ENCODE measurements at places on chromosomes 5 and 9.

GRCh38 chr9:19342947-19343346 is 37.1 kb downstream of the RPS6 start:
- no peaks in the 10 kb centered on the region for H3K27me3 ChIP-seq
- no peaks in the 10 kb centered on the region for H3K4me1 ChIP-seq
- DNase-seq = no peak
- no peak overlapping the region for H3K27ac ChIP-seq
- no peak overlapping the region for H3K4me3 ChIP-seq

DNA sequence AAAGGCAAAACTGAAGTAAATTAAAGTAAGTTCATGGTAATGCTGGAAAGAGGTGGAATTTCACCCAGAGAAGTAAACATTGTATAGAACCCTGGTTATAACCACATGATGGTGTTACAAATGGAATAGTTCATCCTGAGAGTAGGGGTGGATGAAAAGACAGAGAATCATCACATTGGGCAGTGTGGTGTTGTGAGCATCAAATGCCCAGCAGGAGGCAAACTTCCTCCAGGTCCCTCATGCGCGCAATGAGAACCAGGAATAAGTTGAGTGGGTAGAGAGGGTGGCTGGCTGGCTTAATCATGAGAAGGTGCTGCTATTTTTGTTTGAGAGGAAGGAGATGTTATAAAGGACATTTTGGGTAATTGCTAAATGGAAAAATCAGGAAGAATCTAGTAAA is 163.3 kb upstream of the HMHB1 start:
- DNase-seq = no peak
- no peaks in the 10 kb centered on the region for H3K36me3 ChIP-seq
- H3K27ac ChIP-seq = no peak overlapping the region
- H3K4me1 ChIP-seq = peaks cover 3% of the 10 kb centered on the region

GRCh38 chr5:143402017-143402552 is 1.4 kb downstream of the NR3C1 start:
- peak overlapping the region; percentile 98 for H3K4me3 ChIP-seq
- H3K4me1 ChIP-seq = peaks cover 21% of the 10 kb centered on the region
- peaks cover 11% of the 10 kb centered on the region for H3K36me3 ChIP-seq
- H3K27ac ChIP-seq = peak overlapping the region; percentile 97

GRCh38 chr5:179242676-179243075 is 102.6 kb downstream of the ADAMTS2 start:
- DNase-seq = no peak
- H3K36me3 ChIP-seq = no peaks in the 10 kb centered on the region
- no peak overlapping the region for H3K4me3 ChIP-seq

DNA sequence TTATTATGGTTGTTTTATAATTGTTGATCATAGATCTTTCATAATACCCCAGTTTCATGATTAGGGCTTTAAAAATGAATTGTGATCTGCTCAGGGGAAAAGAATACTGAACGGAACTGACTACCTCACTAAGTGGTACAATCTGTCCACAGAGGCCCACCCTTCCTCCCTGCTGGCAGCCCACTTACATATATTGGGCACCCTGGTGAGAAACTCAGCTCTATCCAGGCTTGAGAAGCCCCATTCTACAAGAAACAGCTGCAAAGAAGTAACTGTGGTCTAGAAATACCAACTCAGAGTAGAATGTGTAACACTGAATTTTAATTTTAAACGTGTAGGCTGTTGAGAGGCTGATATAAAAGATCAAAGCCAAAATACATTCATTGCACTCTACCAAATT is 46.9 kb downstream of the TSSK1B start:
- H3K27me3 ChIP-seq = no peaks in the 10 kb centered on the region
- no peak overlapping the region for H3K27ac ChIP-seq
- no peak overlapping the region for H3K4me3 ChIP-seq
- no peak for DNase-seq
- no peaks in the 10 kb centered on the region for H3K4me1 ChIP-seq
- no peaks in the 10 kb centered on the region for H3K36me3 ChIP-seq

- no peaks in the 10 kb centered on the region for H3K36me3 ChIP-seq
- no peak overlapping the region for H3K27ac ChIP-seq
- peak; percentile 86 for DNase-seq
- H3K4me1 ChIP-seq = no peaks in the 10 kb centered on the region
These were observed 1.5 kb upstream of the GPRIN1 start for GRCh38 chr5:176611435-176611834.

DNA sequence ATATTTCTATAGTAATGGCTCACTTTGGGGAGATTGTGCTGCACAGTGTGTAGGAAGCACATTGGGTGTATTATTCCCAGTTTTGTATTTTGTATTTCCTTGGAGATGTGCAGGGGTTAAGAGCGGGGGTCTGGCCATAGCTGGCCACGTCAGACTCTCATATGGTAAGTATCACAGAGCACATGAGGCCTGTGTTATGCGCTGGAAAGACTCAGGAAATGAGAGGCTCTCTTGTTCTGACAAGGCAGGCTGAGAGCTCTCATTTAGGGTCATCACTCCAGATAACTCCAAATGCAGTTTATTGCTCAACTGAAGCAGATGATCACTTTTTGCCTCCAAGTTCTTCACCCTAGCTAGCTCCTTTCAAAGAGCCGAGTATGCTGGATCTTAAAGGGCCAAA is 205.7 kb downstream of the NTRK2 start:
- DNase-seq = peak; percentile 82
- H3K4me3 ChIP-seq = no peak overlapping the region
- H3K36me3 ChIP-seq = no peaks in the 10 kb centered on the region
- H3K27ac ChIP-seq = no peak overlapping the region

DNA sequence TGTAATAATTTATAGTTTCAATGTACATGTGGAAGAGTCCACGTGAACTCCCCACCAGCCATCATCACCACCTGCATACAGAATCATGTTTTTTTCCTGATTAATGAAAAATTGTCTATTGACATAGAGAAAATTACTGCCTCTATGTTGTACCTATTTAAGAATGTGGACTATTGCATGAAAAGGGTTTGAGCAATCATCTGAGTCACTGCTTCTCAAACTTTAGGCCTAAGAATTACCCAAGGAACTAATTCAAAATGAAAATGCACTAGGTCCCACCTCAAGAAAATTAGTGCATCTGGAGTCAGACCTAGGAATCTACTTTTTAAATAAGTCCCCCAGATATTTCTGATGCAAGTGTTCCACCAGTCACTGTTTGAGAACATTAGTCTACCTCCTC is 709.3 kb downstream of the MAT2B start:
- DNase-seq = no peak
- H3K4me1 ChIP-seq = no peaks in the 10 kb centered on the region
- H3K4me3 ChIP-seq = no peak overlapping the region
- H3K27ac ChIP-seq = no peak overlapping the region
- H3K36me3 ChIP-seq = no peaks in the 10 kb centered on the region

GRCh38 chr9:32665101-32665500 is 29.6 kb upstream of the TAF1L start:
- no peak overlapping the region for H3K27ac ChIP-seq
- H3K27me3 ChIP-seq = no peaks in the 10 kb centered on the region
- no peak for DNase-seq

- DNase-seq = no peak
- no peak overlapping the region for H3K4me3 ChIP-seq
- H3K4me1 ChIP-seq = peaks cover 1% of the 10 kb centered on the region
- H3K27me3 ChIP-seq = no peaks in the 10 kb centered on the region
These were observed 11.1 kb upstream of the CEP72 start for GRCh38 chr5:600886-601541.

GRCh38 chr9:125852386-125852785 is 105.2 kb downstream of the PBX3 start:
- H3K4me1 ChIP-seq = peaks cover 1% of the 10 kb centered on the region
- DNase-seq = no peak
- H3K27me3 ChIP-seq = no peaks in the 10 kb centered on the region
- no peaks in the 10 kb centered on the region for H3K36me3 ChIP-seq

DNA sequence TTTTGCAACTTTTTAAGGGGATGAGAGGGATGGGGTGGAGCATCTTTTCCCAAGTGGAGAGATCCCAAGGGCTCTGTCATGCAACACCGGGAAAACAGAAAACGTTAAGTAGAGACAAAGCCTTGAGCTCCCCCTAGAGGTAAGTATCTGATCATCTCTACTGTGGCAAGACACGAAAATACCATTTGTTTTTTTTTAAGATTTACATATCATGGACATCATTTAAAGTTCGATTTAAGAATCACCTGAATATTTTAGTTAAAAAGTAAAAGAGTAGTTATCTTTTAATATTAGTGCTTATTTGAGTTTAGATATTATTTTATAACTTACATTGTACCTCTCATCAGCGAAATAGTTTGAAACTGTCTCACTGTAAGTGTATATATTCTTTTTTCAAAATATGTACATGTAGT is 200.4 kb downstream of the LRRC70 start:
- H3K4me1 ChIP-seq = no peaks in the 10 kb centered on the region
- no peak overlapping the region for H3K4me3 ChIP-seq
- no peaks in the 10 kb centered on the region for H3K27me3 ChIP-seq
- peak; percentile 70 for DNase-seq

- H3K36me3 ChIP-seq = no peaks in the 10 kb centered on the region
- no peak for DNase-seq
- H3K4me3 ChIP-seq = no peak overlapping the region
- H3K27me3 ChIP-seq = no peaks in the 10 kb centered on the region
- H3K27ac ChIP-seq = no peak overlapping the region
These were observed 797.3 kb upstream of the ARRDC3 start for GRCh38 chr5:92180391-92180790.

DNA sequence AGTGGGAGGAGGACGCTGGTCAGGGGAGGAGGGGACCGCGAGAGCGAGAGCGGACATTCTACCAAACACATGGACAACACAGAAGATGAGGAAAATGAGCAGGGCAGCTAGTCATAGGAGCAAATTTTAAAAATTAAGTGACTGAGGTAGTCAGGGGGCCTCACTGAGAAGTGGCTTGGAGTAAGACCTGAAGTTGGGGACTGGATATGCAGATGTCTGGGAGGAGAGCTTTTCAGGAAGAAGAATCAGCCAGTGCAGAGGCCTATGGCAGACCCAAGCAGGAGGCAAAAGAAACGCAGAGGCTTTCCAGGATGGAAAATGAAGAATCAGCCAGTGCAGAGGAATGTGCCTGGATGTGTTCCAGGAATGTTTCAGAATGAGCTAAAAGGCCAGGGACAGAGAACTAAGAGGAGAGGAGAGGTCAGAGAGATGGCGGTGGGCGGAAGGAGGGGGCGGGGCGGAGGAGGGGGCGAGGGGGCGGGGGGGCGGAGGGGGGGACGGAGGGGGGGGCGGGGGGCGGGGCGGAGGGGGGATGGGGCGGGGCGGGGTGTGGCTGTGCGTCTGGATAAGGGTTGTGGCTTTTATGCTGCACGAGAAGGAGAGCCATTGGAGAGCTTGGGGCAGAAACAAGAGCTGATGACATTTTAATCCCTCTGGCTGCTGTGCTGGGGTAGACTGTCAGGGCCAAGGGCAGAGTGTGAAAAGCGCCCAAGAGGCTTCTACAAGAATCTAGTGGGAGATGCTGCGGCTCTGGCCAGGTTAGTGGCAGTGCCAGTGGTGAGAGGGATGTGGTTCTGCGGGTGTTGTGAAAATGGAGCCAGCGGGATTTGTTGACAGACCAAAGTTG is 129.6 kb downstream of the KCNIP1 start:
- peak; percentile 96 for DNase-seq
- H3K27me3 ChIP-seq = no peaks in the 10 kb centered on the region
- H3K27ac ChIP-seq = peak overlapping the region; percentile 59

DNA sequence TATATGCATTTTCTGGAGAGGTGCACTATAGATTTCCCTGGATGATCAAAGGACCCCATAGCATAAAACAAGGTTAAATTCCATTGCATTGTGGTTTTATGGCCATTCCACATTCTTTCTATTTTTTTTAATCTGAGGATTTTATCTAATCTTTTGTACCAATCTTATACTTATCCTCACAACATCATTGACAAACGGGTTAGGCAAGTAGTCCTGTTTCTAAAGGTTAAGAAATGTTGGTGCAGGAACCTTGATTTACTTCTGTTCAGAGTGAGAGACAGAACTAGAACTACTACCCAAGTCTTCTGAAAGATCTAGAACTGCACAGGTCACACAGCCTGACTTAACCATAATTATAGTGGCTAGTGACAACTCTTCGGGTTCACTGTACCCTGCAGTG is 5.7 kb upstream of the DAB2 start:
- no peaks in the 10 kb centered on the region for H3K36me3 ChIP-seq
- H3K4me1 ChIP-seq = no peaks in the 10 kb centered on the region
- H3K4me3 ChIP-seq = no peak overlapping the region
- no peak for DNase-seq
- no peak overlapping the region for H3K27ac ChIP-seq

- DNase-seq = no peak
- no peak overlapping the region for H3K27ac ChIP-seq
- peaks cover 30% of the 10 kb centered on the region for H3K36me3 ChIP-seq
- no peak overlapping the region for H3K4me3 ChIP-seq
- H3K4me1 ChIP-seq = no peaks in the 10 kb centered on the region
- H3K27me3 ChIP-seq = no peaks in the 10 kb centered on the region
These were observed 404.3 kb downstream of the RAB3C start for GRCh38 chr5:58987193-58987592.

GRCh38 chr5:83750749-83751148 is 30.1 kb upstream of the HAPLN1 start:
- H3K4me3 ChIP-seq = no peak overlapping the region
- H3K4me1 ChIP-seq = no peaks in the 10 kb centered on the region
- H3K27me3 ChIP-seq = no peaks in the 10 kb centered on the region
- peak; percentile 17 for DNase-seq
- H3K27ac ChIP-seq = no peak overlapping the region

DNA sequence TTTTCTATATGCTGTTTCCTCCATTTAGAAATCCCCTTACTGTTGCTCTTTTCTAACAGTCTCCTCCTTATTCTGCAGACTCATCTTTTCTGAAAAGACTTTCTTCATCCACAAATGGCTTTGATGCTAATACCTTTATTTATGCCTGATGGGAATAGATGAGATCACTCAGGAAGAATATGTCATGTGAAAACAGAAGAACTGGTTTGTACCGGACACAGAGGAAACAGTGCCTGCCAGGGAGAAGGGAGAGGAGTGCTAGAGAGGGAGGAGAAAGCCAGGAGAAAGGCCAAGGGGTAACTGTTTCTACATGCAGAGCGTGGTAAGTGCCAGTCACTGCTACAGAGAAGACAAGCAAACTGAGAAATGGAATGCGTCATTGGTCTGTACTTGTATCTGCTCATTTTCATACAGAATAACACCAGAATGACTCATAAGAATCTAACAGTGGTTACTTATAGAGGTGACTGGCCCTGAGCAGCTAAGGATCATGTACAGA is 45.9 kb upstream of the PJA2 start:
- H3K27me3 ChIP-seq = no peaks in the 10 kb centered on the region
- H3K27ac ChIP-seq = no peak overlapping the region
- H3K4me3 ChIP-seq = no peak overlapping the region
- peak; percentile 78 for DNase-seq

GRCh38 chr5:137688210-137688840 is 47.6 kb downstream of the KLHL3 start:
- H3K27me3 ChIP-seq = no peaks in the 10 kb centered on the region
- no peak for DNase-seq
- no peak overlapping the region for H3K27ac ChIP-seq

- H3K27ac ChIP-seq = no peak overlapping the region
- no peaks in the 10 kb centered on the region for H3K36me3 ChIP-seq
- no peak for DNase-seq
- H3K4me3 ChIP-seq = no peak overlapping the region
- H3K27me3 ChIP-seq = no peaks in the 10 kb centered on the region
These were observed 57.0 kb upstream of the ABCA1 start for GRCh38 chr9:104984948-104985347.

Measured in lung (tissue), 17 donors.